Occipital lobe (tissue), 3 donors: ENCODE measurements at places on chromosomes 2 and 18. TPM values are rescaled to one million over a fixed set of nuclear protein-coding genes. Genes with fewer than 3 reads are reported as not detected.

The ADCYAP1 gene
- total RNA-seq, result 6.4 TPM

The REEP1 gene
- total RNA-seq, result 156 TPM

- no peak for DNase-seq
These were observed 39.5 kb upstream of the SCLY start for GRCh38 chr2:238021327-238021726.

GRCh38 chr18:73365018-73365417 lies 497.2 kb upstream of the NETO1 start:
- DNase-seq, result no peak

- no peak for DNase-seq
These were observed 60.1 kb upstream of the PAX3 start for GRCh38 chr2:222358876-222359275.

DNA sequence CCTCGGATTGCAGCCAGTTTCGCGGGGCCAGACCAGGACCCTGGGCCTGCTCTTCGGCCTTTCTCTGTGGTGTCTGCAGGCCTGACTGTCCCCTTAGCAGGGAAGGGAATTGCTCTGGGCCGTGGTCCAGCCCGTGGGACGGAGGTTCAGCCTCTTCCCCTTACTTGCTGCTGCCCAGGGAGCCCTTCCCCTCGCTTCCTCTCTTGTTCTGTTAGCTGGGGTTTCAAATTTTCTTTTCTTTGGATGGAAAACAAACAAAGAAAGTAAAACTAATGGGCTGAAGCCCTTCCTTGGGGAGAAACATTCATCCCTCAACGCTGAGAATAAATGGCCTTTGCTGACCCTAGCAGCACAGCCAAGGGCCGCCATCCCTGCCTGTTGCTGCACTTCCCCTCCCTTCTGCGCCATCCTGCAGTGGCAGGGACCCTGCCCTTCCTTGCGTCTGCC lies 52.4 kb downstream of the ASAP2 start:
- no peak for DNase-seq

GRCh38 chr2:36664696-36665076 lies 31.8 kb upstream of the VIT start:
- DNase-seq, result no peak

- DNase-seq, result no peak
These were observed 3.6 kb upstream of the KIAA2012 start for GRCh38 chr2:202069170-202070067.

- DNase-seq, result no peak
These were observed 88.5 kb downstream of the ICA1L start for GRCh38 chr2:202782940-202783558.

DNA sequence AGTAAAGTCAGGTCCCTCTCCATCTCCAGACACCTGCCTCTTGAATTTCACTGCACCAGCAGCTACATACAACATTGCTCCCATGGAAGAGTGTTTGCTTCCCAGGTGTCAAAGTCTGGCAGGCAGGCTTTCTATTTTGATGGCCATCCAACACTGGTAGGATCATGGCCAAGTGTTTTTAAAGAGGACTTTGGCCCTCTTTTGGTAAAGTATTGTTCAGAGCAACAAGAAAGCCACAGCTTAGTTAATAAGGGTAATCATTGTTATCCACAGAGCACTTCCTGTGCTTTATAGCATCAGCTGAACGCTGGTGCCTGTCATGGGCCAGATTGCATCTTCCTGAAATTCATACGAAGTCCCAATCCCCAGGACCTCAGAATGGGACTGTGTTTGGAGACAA lies 133.2 kb downstream of the NCK2 start:
- no peak for DNase-seq
